ENCODE measurements at places on chromosomes 12 and 14. TPM values are rescaled to one million over a fixed set of nuclear protein-coding genes. Genes with fewer than 3 reads are reported as not detected.

Gene SMIM41
- total RNA-seq = not detected

Gene MYL6B
- total RNA-seq = 60.3 TPM

Gene E2F7
- 3.0 TPM for total RNA-seq

Gene LYZ
- not detected for total RNA-seq
